ENCODE measurements at places on chromosomes 1 and 21.

- DNase-seq, result no peak
Observed at GRCh38 chr1:203534526-203534925, 40.6 kb downstream of the OPTC start.

GRCh38 chr1:208778417-208778816, 534.2 kb upstream of the PLXNA2 start:
- no peak for DNase-seq

DNA sequence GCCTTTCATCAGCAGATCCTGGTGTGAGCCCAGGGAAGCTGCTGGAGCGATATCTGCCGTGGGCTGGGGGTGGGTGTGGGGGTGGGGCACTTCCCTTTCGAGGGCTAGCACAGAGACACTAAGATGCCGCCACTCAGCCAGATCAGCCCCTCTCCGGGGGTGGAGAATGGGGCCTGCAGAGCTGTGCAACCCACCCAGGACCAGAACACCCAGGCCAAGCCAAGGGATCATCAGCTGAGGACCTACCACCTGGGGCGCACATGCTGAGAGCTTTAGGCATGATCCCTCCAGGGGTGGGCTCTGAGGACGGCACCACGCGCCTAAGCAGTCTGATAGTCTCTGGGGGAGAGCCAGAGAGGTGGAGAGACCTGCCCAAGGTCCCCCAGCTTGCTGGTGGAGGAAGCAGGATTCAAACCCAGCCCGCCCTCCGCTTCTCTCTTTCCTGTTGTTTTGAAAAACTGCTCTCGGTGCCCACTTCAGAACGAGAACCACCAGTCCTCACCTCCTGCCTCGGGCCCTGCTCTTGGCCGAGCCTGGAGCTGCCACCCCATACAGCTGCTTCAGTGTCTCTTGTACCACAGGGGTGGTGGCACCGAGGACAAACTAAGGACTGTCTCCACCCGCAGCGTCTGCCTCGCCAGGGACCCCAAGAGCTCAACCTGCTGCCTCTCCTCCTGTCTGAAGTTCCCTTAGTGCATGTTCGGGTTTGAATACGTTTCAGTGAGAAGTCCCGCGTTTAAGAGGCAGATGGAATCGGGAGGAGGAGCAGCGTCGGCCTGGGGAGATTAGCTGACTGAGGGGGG, 39.7 kb upstream of the RUNX3 start:
- DNase-seq, result no peak

DNA sequence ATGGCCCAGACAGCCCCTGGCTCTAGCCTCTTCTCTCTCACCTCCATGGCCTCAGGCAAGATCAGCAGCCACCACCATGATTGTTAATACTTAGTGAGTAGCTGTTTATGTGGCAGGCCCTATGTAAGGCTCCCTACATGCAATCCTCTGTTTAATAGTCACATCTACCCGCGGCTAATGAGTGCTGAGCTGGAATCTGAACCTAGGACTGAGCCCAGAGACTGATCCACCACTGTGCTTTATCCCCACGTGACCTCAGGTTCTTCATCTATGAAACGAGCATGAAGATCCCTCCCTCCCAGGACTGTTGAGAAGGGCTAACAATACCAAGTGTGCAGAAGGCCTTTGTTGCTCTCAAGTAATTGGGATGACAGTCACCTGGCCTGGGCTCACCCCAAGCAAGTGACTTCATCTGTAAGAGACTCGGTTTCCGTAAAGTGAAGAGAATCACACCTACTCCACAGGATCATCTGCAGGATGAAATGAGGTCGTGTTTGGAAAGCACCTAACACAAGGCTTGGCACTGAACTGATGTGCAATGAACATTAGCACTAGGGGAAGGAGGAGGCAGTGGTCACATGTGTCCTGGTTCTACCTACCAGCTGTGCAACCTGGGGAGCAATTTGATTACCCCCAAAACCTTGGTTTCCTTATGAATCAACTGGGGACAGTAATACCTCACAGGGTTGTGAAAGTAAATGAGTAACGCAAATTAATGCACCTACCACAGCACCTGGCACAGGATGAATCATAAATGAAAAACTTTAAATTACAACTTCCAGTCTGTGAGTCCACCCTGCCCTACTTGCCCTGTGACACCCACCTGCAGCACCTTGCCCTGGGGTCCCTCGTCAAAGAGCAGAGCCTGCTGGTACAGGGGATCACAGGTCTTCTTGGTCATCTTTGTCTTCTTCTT, 37.2 kb downstream of the RIMS3 start:
- peak; percentile 29 for DNase-seq
